RPMI7951 (cell line): ENCODE measurements at places on chromosomes 13 and 19. TPM values are rescaled to one million over a fixed set of nuclear protein-coding genes. Genes with fewer than 3 reads are reported as not detected.

KLK2 gene
- not detected in 2 replicates for total RNA-seq

KLK7 gene
- not detected in 2 replicates for total RNA-seq

C19orf67 gene
- 0.59 TPM in 1 of 2 replicates, not detected in the other for total RNA-seq

COL5A3 gene
- 3.0 and 4.8 TPM in 2 replicates for total RNA-seq

SPRY2 gene
- 31.8 and 42.2 TPM in 2 replicates for total RNA-seq

SULT2A1 gene
- total RNA-seq = not detected in 2 replicates

ZMYM5 gene
- total RNA-seq = 10.2 and 13.2 TPM in 2 replicates

EDNRB gene
- total RNA-seq = 1.7 and 1.8 TPM in 2 replicates

TNFSF13B gene
- 1.6 and 2.8 TPM in 2 replicates for total RNA-seq

OR7C1 gene
- total RNA-seq = under 0.01 TPM in 2 replicates

C19orf81 gene
- not detected in 2 replicates for total RNA-seq

KLF16 gene
- 2.9 and 4.2 TPM in 2 replicates for total RNA-seq

CEACAM5 gene
- not detected in 2 replicates for total RNA-seq

C3 gene
- total RNA-seq = 0.68 and 0.72 TPM in 2 replicates

COX6B1 gene
- 619 and 745 TPM in 2 replicates for total RNA-seq

C19orf25 gene
- total RNA-seq = 25.2 and 27.1 TPM in 2 replicates

ZNF790 gene
- 7.2 and 7.9 TPM in 2 replicates for total RNA-seq

CEACAM8 gene
- not detected in 2 replicates for total RNA-seq

SHFL gene
- total RNA-seq = 15.6 and 21.9 TPM in 2 replicates

SPC24 gene
- total RNA-seq = 57.7 and 85.1 TPM in 2 replicates

IFI30 gene
- 56.0 and 69.6 TPM in 2 replicates for total RNA-seq

MBD3L3 gene
- total RNA-seq = not detected in 2 replicates

LRCH1 gene
- total RNA-seq = 5.8 TPM in 2 replicates

PTPRH gene
- 5.4 and 6.0 TPM in 2 replicates for total RNA-seq

CBARP gene
- total RNA-seq = 0.48 and 0.88 TPM in 2 replicates

DMKN gene
- 2.9 TPM in 1 of 2 replicates, not detected in the other for total RNA-seq

KLK15 gene
- not detected in 2 replicates for total RNA-seq

NLRP5 gene
- not detected in 2 replicates for total RNA-seq

FPR2 gene
- total RNA-seq = 8.1 and 8.4 TPM in 2 replicates

GRAMD1A gene
- 18.0 and 21.9 TPM in 2 replicates for total RNA-seq

OR2Z1 gene
- not detected in 2 replicates for total RNA-seq

PPP1R37 gene
- 17.2 and 30.5 TPM in 2 replicates for total RNA-seq

NCR1 gene
- not detected in 2 replicates for total RNA-seq

FEM1A gene
- 6.1 and 6.7 TPM in 2 replicates for total RNA-seq

GFY gene
- total RNA-seq = not detected in 2 replicates

ZNF653 gene
- total RNA-seq = 5.9 and 6.0 TPM in 2 replicates

STAP2 gene
- total RNA-seq = 30.2 and 38.4 TPM in 2 replicates

FUT3 gene
- not detected in 2 replicates for total RNA-seq

CNMD gene
- total RNA-seq = not detected in 2 replicates

RAB3D gene
- 6.2 and 7.5 TPM in 2 replicates for total RNA-seq

SIGLEC14 gene
- total RNA-seq = not detected in 2 replicates
